Naive thymus-derived CD8-positive, alpha-beta T cell (primary cell): ENCODE measurements at places on chromosomes 13 and 19. TPM values are rescaled to one million over a fixed set of nuclear protein-coding genes. Genes with fewer than 3 reads are reported as not detected.

Gene LILRB2
- 0.47 TPM for total RNA-seq

Gene PEAK3
- total RNA-seq, result 0.14 TPM

Gene SYDE1
- total RNA-seq, result 0.60 TPM

Gene PDX1
- not detected for total RNA-seq

Gene IGFL3
- total RNA-seq, result not detected

Gene KDELR1
- total RNA-seq, result 49.6 TPM

DNA sequence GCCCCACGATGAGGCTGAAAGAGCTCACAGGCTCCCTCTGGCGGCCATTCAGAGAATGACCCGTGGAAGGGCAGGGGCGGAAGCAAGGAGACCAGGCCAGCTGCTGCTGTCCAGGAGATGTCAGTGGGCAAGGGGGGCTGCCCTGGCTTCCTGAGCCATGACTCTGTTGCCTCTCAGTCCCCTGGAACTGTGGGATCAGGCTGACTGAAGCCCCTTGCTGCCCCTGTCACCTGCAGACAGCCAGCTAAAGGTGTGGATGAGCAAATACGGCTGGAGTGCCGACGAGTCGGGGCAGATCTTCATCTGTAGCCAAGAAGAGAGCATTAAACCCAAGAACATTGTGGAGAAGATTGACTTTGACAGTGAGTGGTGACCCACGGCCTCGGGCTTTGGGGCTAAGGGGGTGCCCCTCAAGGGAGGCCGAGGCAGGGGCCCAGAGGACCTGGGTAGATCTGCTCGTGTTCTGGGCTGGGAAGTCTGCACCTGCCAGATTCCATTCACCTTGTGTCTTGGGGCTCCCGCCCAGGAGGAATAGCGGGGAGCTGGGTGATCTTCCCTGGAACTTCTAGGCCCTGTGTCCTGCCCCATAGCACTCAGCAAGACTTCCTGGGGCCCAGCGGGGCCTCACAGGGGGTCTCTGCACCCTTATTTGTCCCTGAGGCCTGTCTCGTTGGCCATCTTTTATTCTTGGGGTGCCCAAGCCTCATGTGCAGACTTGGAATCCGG, 12.5 kb upstream of the ACTN4 start:
- peak; percentile 69 for DNase-seq

GRCh38 chr13:24663586-24663985, 16.6 kb upstream of the ATP12A start:
- DNase-seq, result no peak

- no peak for DNase-seq
Observed at GRCh38 chr19:50745221-50745620, 22.1 kb downstream of the CLEC11A start.

- DNase-seq, result no peak
Observed at GRCh38 chr19:10091895-10092641, 6.0 kb downstream of the SHFL start.

DNA sequence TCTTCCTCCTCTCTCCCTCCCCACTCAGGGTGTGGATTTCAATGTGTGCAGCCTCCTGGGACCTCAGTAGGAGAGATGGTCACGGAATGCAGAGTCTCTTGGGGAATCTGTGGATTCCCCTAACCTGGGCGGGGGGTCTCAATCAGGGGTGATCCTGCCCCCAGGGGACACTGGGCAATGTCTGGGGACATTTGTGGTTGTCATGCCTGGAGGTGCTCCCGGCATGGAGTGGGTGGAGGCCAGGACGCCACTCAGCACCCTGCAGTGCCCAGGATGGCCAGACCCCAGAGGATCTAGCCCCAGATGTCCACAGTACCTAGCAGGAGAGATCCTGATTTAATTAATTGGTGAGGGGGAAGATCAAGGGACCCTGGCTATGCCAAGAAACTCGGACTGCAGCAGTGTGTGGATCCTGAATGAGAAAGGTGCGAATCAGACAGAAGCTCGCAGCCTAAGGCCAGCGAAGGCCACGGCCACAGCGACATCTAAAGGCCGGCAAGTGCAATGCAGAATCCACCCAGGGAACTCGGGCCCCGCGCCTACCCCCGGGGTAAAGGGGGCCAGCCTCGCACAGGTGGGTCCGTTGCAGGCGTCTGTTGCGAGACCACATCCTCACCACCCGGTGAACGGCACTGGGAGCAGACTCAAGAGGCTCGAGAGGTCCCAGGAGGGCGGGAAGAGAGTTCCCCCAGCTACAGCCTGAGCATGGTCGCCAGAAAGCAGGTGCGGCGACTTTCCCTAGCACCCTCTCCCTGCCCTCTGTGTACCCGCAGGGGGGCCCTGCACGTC, 88.8 kb downstream of the GNG7 start:
- peak; percentile 54 for DNase-seq

DNA sequence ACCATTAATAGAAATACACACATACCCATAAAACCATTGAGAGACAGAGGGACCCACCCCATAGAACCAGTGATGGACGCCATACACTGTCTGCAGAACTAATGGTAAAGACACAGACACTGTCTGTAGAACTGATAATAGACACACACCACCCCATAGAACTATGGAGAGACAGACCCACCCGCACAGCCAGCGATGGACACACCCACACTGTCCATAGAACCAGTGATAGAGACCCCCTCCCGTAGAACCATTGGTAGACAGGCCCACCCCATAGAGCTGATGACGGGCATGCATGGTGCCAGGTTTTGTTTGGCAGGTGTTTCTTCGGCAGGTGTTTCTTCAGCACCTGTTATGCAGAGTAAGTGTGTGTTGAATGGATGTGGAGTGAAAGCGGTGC, 88.3 kb upstream of the TEX29 start:
- DNase-seq, result no peak

- DNase-seq, result no peak
Observed at GRCh38 chr13:94859811-94860210, 147.5 kb upstream of the SOX21 start.

- peak; percentile 5 for DNase-seq
Observed at GRCh38 chr13:25375727-25376358, 4.1 kb downstream of the ATP8A2 start.

DNA sequence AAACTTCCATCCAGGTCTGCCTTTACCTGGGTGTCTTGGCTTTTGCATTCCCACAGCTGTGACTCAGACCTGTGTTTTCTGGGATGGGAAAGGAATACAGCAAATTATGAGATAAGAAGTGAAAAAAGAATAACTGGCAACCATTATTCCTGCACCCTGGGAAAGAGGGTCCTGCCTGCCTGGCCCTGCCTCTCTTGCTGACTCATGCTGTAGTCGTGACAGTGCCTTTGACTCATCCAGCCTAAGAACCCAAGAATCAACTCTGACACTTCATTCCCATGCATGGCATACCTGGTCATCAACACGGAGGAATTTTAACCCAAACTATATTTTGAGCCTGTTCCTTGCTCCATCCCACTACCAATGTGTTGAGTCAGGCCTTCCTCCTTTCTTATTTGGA, 185.4 kb upstream of the SERP2 start:
- no peak for DNase-seq

DNA sequence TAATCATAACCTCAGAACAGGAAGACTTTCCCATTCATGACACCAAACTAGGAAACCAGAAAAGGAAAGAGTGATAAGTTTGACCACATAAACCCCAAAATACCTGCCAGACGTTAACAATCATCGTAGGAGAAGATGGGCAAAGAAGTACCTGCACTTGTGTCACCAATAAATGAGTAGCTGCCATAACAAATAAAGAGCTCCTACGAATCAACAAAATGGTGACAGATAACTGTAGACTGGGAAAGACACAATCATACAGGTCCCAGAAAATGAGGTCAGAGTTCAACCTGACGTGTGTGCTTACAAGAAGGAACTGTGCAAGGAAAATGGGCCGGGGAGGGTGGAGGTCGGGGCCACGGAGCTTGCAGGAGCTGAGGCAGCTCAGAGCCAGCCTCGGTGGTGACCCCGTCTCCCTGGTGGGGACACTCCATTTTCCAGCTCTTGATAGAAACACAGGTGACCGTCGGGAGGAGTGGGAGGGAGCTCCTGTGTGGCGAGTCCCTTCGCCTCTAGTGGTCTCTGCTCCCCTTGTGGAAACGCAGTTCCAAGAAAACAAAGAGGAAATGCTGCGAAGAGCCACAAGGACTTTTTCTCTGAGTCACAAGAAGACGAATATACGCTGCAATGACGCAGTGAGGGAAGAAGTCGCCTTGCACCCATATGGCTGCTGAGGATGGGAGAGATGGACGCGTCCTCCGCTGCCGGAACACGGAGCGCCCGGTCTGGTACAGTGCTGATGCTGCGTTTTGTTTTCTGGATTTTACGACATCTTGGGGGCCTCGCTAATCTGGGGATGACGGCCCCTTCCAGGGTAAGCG, 9.5 kb downstream of the PIP5K1C start:
- DNase-seq, result no peak

GRCh38 chr13:66301006-66301405, 929.1 kb downstream of the PCDH9 start:
- no peak for DNase-seq

DNA sequence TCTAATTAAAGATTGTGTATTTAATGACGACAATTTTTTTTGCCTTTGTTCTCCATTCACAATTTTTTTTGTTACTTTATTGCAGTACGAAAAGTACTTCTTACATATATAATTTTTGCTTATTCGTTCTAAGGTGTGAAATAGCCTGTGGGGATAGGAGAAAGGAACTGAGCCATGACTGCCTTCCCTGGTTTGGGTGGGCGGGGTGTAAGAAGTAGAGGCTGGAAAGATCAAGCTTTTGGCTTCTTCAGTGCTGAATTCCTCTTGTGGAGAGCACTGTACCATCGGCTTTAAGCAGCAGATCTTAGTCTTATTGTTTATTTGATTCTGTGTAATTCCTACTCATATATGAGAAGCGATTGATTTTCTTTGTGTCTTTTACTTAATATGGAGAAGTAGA, 115.8 kb downstream of the NBEA start:
- no peak for DNase-seq

GRCh38 chr13:74205313-74205690, 71.1 kb upstream of the KLF12 start:
- no peak for DNase-seq

GRCh38 chr13:52994051-52994450, 34.6 kb upstream of the OLFM4 start:
- DNase-seq, result no peak

- peak; percentile 64 for DNase-seq
Observed at GRCh38 chr19:664913-665443, 2.0 kb upstream of the RNF126 start.

- DNase-seq, result no peak
Observed at GRCh38 chr19:18491995-18492953, 29.6 kb downstream of the ELL start.

- DNase-seq, result no peak
Observed at GRCh38 chr13:45953082-45953481, 99.5 kb downstream of the ZC3H13 start.

GRCh38 chr19:511101-511851, 4.0 kb downstream of the TPGS1 start:
- DNase-seq, result peak; percentile 95

GRCh38 chr13:113946409-113947181, 27.3 kb downstream of the C13orf46 start:
- DNase-seq, result no peak

DNA sequence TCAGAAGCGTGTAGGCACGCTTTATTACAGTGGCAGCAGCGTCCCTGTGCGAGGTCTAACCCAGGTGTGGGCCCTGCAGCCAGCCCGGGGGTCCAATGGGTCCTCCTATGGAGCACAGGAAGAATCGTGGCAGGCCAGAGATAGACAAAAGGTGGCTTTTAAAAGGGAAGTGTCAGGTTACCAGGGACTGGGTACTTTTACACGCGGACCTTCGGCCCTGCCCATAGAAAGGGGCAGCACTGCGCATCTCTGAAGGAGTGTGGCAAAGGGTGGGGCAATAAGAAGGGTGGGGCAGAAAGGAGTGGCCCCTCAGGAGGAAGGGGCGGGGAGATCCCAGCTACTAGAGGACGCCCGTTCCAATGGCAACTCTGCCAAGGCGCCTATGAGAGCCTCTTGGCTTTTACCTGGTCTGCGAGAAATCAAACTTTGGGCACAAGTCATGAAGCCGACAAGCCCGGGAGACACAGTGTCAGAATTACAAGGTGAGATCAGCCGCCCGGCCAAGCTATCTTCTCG, 1419.8 kb downstream of the UQCRFS1 start:
- peak; percentile 54 for DNase-seq

DNA sequence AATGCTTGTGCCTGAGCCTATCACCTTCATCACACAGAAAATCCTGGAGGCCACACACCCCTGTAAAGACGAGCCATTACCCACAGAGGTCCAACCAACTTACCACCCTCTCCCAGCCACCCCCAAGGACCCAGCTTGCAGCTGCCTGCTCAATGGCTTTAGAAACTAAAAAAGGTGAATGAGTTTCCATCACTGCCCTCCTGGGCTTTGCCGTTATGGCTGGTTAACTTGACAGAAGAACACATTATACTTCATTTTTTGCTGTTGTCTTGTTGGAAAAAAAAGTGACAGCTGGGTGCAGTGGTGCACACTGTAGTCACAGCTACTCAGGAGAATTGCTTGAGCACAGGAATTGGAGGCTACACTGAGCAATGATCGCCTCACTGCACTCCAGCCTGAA, 17.4 kb upstream of the FEM1A start:
- DNase-seq, result no peak

- DNase-seq, result peak; percentile 37
Observed at GRCh38 chr13:108409730-108410129, 140.2 kb downstream of the TNFSF13B start.

DNA sequence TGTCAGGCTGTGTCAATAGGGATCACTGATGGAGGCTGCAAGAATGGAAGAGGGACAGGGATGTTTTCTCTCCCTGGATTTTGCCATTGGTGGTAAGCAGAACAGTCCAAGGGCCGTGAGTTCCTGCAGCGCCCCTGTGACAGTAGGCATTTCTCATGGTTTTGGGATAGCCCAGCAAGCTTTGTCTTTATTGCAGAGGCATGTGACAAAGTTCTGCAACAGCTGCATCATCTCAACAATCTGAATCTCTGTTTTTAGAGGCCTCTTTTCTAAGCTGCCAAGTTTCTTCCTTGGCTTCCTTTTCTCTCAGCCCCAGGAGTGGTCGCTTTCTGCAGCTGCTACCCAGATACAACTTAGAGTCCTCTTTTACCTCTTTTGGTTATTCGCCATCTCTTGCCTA, 95.7 kb upstream of the TSHZ3 start:
- no peak for DNase-seq
